Central memory CD4-positive, alpha-beta T cell (primary cell): ENCODE measurements at places on chromosomes 1 and 21.

DNA sequence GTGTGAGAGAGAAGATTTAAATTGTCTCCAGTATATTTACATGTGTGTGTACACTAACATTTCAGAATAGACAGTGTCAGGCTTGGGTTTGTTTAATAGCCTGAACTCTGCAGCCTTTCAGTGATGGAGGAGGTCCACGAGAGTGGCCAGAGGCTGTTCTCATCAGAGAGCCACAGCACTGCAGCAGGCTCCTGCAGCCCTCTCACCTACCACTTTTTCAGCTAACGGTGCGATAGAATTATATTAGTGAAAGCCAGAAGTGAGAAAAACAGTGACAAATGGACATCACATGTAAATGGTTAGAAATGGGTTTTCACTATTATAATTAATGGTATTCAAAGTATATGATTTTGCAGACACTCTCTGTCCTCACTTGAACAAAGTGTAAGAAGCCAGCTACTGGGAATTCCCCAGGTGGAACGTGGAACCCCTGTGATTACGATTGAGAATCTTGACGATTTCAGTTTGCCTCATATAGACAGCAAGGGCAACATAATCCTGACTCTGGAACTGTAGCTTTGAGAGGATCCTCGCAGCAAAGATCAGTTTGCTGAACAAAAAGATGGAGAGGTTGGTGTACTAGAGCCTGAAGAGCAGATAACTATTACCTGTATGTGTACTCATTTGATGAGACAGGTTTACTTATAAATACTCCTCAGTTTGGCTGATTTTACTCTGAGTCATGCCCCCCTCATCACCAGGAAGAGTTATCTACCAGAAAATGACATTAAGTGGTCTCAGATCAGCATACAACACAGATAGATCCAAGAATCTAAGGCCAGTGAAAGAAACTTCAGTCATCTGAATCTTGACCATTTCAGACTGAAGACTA lies 31.4 kb downstream of the IFI16 start:
- DNase-seq, result no peak

- DNase-seq, result no peak
These were observed at the start of gene CELA3A for GRCh38 chr1:22001409-22001808. CELA3A (plus strand) TSS chr1:22001657; CDS start chr1:22001675, 18 bp downstream.

DNA sequence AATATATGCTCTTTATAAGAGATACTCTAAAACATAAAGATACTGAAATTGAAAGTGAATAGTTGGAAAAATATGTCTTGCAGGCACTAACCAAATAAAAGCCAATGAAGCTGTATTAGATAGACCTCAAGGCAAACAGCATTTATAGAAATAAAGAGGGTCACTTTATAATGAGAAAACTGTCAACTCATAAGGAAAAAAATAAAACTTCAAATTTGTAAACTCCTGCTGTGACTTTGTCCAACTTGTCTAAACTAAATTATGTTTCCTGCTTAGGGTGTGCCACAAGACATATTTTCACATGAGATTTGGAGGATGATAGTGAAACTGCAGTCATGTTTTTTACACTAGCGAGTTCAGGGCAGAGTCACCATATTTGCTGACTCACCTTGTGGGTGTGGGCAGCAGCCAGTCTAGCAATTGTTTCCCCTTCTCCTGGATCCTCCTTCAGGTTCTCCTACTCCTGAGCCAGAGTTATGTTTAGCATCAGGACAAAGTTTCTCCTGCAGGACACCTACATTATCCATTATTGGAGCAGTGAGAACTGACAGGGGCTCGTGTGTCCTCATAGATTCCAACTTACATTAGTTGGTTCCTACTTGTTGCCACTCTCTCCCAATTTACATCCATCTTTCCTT lies 43.8 kb downstream of the CD53 start:
- no peak for DNase-seq

DNA sequence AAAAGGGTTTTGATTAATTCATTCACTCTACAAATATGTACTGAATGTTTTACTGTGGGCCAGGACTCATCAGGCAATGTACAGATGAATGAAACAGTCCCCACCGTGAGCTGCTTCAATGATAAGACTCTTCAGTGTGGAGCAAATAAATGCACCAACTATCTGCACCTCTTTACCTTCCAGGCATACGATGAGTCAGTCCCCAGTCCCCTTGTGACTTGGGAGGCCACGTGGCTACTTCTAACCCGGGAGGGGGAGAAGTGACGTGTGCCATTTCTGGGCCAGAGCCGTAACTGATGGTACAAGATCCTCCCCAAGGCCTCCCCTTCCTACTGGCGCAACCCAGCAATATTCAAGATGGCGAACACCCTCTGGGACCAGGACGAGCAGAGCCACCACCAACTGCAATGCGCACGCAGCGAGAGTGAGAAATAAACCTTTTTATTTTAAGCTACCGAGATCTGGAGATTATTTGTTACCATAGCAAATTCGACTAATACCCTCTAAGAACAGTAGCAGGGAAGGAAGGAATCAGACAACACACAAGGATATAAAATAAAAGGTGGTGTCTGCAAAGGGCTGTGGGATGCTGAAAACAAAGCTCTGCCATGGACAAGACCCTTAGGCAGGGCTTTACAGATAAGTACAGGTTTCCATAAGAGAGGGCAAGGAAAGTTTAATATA lies 74.5 kb downstream of the NPHP4 start:
- no peak for DNase-seq

DNA sequence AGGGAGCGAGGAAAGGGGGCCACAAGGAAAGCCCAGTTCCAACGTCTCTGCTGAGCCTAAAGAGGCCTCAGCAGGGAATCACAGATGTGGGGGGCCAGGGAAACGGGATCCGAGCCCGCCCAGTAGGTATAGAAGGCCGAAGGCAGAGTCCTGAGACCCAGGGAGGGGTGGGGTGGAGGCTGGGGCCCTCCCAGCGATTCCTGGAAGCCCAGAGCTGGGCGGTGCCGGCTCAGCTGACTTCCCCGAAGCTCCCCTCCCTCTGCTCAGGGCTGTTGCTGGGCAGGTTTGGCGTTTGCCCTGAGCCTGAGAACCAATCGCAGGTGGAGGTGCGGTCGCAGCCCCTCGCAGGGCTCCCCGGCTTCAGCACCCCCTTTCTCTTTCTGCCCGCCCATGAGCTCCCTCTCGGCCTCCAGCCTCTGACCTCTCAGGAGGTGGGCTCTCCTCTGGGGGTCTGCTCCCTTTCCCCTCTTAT lies 12.8 kb downstream of the ADAMTSL4 start:
- peak; percentile 74 for DNase-seq

DNA sequence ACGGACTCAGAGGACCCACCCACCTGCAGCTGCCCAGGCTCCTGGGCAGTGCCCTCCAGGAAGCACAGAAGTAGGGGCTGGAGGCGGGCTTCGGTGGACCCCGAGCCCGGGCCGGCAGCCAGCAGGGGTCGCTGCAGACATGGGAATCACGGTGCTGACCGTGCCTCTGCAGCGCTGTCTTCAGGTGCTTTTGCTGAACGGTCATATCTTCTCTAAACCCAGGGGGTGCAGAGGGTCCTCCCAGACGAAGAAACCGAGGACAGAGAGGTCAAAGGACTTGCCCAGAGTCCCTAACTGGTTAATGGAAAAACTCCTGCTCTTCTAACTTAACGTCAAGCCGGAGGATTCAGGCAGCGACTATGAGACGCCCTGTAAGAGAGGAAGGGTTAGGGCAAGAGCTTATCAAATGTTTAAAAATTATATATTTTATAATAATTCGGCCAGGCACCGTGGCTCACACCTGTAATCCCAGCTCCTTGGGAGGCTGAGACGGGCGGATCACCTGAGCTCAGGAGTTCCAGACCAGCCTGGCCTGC lies 21.5 kb upstream of the LEFTY2 start:
- DNase-seq, result peak; percentile 14

- DNase-seq, result no peak
These were observed 65.6 kb downstream of the TEX35 start for GRCh38 chr1:178578541-178578940.

DNA sequence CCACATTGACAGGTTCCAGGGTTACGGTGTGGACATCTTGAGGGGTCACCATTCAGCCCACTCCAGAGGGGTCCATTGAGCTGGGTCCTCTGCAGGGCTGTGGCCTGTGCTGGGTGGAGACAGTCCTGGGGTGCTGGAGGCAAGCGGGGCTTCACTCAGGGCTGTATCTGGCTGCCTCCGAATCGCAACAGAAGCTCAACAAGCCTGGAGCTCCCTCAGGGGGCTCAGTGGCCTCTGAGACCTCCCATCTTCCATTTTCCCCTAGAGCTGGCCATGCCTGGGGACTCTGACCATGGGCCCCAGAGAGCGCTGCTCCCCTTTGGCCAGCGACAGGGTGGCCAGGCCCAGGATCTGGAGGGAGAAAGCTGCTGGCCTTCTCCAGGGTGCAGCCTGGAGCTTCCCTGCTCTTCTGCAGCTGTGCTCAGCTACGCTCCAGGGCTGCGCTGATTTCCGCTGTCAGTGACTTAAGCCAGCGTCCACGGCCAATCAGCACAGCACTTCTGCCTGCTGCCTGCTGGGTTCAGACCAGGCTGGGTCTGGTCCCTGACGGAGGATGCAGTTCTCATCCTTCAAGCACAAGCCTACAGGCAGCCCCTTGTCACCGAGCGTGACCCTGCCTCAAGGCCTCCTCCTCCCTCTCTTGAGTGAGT lies 45.0 kb upstream of the ADARB1 start:
- no peak for DNase-seq

DNA sequence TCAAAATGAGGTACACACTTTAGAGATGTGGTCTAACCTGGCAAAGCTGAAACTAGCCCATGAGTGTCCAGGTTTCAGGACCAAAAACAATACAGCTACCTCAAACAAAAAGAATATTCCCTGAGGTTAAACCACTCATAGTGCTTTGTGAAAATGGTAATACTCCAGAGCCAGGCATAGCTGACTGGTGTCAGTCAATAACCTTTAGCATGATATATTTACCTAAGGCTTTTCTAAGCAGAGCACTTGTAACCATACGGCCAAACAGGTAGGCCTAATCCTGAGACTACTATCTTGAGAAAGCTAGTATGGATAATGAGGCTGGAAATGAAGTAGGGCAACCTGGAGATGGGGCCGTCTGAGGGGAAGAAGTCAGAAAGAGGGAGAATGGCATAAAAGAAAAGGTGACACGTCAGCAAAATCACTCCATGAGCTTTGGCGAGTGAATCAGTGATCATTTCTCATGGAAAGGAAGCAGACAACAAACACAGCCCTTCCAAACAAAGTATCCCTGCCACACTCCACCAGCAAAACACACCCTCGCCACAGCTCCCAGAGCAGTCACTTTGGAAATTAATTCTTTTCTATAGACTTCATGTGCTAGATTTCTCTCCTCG lies 1.7 kb upstream of the LRRC52 start:
- DNase-seq, result no peak

GRCh38 chr1:90384193-90384592 lies 332.9 kb downstream of the BARHL2 start:
- no peak for DNase-seq

- no peak for DNase-seq
These were observed 17.6 kb downstream of the PBX1 start for GRCh38 chr1:164576291-164577271.

DNA sequence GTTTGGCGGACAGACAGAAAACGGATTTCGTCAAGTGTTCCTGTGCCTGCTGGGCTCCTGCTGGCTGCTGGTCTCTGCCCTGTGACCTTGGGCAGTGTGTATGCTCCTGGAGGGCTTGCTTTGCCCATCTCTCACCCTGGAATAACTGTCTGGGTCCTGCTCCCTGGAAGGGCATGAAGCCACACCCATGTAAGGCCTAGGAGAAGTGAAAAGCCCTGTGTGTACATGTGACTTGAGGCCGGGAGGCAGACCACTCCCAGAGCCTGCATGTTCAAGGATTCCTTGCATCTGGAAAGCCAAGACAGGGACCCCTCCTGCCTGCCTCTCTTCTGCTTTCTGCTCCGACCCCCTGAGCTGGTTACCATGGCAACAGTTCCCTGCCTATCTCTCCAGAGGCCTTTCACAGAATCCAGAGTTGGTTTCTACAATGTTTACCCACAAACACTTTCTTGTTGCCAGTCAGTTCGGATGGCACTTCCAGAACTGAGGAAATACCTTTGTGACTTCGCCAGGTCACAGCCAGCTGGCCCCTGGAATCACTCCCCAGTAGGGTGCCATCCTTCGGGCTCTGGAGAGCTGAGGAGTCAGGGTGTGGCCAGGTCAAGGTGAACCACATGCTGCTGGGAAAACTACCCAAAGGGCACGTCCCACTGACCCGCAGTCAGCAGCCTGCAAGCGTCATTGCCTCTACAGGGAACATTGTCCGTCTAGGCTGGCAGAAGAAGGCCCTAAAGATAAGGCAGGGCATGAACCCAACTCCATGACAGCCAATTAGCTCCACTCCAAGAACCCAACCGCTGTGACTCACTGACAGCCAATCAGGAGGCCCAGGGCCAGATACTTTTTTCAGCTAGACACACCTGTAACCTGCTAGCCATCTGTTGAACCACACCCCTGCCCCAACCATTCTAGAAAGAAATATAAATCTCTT lies 14.7 kb upstream of the GPR37L1 start:
- DNase-seq, result no peak

GRCh38 chr1:215720126-215720525 lies 153.0 kb downstream of the KCTD3 start:
- DNase-seq, result no peak

GRCh38 chr1:244068567-244068966 lies 17.5 kb downstream of the ZBTB18 start:
- DNase-seq, result no peak

DNA sequence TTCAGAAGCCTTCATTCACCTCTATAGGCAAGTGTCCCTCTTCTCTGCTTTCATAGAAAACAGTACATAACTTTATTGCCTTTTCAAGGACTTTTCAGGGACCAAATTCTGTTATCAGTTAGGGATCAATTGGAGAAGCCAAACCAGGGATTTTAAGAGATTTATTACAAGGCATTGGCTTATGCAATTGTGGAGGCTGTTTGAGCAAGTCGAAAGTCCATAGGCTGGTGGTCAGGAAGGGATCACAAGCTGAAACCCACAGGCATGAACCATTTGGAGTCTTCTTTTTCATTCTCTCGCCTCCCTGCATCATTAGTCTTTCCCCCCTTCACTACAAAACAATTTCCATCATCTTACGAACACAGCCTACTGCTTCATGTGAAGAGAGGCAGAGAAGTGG lies 34.8 kb upstream of the SYCP1 start:
- no peak for DNase-seq

DNA sequence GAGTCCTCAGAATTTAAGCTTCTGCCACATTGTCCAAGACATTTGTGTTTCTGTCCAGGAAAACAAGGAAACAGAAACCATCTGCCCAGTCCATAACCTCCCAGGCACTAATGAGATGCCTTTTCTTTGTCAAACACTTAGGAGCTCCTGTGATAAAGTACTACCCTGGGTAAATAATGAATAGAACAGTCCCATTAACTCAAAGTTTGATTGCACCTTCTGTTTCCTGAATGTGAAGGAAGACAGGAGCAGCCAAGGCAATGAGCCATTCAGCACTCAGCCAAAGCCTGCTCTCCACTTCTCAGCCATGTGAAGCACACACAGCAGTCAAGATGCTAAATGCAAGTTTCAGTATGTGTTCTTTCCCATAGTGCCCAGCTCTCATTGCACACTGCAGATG lies 199.8 kb downstream of the SEC16B start:
- no peak for DNase-seq

DNA sequence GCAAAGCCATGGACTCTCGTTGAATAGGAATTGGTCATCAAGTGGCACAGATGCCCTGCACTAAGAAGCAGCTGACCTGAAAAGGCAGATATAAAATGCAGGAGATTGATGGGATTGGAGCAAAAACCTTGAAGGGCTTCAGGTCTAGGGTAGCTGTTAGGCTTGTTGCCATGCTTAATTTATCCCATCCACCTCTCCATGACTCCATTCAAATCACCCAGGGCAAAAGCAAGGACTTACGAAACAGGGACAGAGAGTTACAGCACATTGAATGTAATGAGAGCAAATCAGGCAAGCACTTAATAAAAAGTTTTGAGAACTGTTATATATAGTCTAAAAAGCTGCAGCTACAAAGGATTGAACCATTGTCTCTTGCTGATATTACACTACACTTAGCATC lies 298.2 kb upstream of the ESRRG start:
- no peak for DNase-seq

- no peak for DNase-seq
These were observed 14.2 kb downstream of the PTPN14 start for GRCh38 chr1:214537219-214537618.
